ENCODE measurements at places on chromosomes 16 and 17. TPM values are rescaled to one million over a fixed set of nuclear protein-coding genes. Genes with fewer than 3 reads are reported as not detected.

KRTAP4-2 gene
- not detected for total RNA-seq

DVL2 gene
- 56.2 TPM for total RNA-seq

OTOA gene
- total RNA-seq, result 0.12 TPM

VKORC1 gene
- total RNA-seq, result 91.4 TPM

PRR35 gene
- total RNA-seq, result not detected

USP43 gene
- 1.1 TPM for total RNA-seq

NPIPB8 gene
- not detected for total RNA-seq

PLEKHH3 gene
- total RNA-seq, result 1.2 TPM

HOXB1 gene
- not detected for total RNA-seq

CCL23 gene
- not detected for total RNA-seq

CCR7 gene
- 301 TPM for total RNA-seq

CASKIN1 gene
- 11.3 TPM for total RNA-seq

ODAD4 gene
- total RNA-seq, result 2.0 TPM

ASPHD1 gene
- 3.8 TPM for total RNA-seq

Measured in activated naive CD4-positive, alpha-beta T cell treated with anti-CD3 and anti-CD28 coated beads, Interleukin-2, amount 50 U/mL, for 72 hours (primary cell).